Sigmoid colon (tissue), 7 donors: ENCODE measurements at places on chromosomes 13 and 19.

DNA sequence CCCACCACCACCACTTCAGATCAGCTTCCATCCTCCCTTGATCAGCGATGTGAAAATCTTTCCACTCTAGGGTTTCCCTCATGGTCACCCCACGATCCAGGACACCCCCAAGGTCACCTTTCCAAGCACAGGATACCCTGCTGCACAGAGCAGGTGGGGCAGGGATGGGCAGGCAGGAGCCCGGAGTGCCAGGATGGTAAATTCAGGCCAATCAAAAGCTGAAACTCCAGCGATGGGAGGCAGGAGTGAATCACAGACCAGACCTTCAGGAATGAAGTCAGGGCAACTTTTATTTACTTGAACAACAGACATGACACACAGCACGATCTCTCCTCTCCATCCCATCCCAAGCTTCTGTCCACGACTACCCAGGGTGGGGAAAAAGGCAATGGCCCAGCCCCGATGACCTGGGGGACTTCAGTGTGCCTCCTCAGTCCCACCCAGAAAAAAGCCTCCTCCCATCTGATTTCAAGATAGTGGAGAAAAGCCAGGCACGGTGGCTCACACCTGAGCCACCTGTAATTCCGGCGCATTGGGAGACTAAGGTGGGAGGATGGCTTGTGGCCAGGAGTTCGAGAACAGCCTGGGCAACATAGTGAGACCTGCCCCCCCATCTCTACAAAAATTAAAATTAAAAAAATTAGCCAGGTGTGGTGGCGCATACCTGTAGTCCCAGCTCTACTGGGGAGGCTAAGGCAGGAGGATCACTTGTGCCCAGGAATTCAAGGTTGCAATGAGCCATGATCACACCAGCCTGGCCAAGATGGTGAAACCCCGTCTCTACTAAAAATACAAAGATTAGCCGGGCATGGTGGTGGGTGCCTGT lies 39.2 kb downstream of the ZSWIM4 start:
- DNase-seq, result peak; percentile 61

DNA sequence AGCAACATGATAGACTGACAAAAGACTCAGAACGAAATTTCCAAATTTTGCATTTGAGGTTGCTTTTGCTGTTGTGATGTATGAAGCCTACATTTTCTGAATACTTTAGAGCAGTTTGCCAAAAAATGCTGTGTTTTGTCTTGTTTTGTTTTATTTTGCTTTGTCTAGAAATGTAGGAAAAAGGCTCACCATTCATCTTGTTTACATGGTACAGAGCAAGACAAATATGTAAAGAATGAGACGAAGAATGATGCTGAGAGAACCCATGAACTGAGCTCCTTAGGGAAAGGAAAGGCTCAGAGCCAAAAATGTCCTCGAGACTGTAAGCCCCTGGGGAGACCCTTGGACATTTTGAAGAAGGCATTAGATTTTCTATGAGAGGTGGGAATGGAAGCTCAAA lies 6.8 kb upstream of the SPART start:
- no peak for DNase-seq

DNA sequence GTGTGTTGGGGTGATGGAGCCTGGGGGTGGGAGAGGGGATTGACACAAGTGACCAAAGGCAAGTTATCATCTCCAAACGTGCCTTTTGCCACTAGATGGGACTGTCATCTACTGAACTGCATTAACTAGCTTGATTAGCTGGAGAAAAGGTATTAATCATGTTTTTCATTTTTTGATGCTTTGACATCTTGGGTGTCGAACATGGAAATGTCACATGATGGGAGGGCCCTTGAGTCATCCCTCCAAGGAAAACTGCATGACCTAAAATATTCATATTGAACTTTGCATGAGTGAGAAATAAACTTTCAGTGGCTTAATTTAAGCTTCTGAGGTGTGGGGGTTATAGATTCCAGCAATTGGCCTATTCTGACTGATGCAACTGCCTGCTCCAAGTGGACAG lies 73.3 kb downstream of the ALOX5AP start:
- DNase-seq, result peak; percentile 19

DNA sequence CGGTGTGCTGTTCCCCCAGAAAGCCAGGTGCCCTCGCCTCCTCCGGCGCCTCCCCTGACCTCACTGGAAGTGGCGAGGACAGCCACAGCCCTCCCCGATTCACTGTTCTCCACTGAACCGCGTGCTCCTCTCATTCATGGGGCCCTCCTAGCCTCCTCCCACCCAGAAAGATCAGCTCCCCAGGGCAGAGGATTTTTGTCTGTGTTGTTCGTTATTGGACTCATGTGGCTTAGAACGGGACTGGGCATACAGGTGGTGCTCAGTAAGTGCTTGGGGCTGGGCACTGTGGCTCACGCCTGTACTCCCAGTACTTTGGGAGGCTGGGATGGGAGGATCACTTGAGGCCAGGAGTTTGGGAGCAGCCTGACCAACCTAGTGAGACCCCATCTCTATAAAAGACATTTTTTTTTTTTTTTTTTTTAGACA lies 3.8 kb downstream of the PRTN3 start:
- no peak for DNase-seq

- no peak for DNase-seq
These were observed 36.3 kb downstream of the STOML3 start for GRCh38 chr13:38954291-38954690.

DNA sequence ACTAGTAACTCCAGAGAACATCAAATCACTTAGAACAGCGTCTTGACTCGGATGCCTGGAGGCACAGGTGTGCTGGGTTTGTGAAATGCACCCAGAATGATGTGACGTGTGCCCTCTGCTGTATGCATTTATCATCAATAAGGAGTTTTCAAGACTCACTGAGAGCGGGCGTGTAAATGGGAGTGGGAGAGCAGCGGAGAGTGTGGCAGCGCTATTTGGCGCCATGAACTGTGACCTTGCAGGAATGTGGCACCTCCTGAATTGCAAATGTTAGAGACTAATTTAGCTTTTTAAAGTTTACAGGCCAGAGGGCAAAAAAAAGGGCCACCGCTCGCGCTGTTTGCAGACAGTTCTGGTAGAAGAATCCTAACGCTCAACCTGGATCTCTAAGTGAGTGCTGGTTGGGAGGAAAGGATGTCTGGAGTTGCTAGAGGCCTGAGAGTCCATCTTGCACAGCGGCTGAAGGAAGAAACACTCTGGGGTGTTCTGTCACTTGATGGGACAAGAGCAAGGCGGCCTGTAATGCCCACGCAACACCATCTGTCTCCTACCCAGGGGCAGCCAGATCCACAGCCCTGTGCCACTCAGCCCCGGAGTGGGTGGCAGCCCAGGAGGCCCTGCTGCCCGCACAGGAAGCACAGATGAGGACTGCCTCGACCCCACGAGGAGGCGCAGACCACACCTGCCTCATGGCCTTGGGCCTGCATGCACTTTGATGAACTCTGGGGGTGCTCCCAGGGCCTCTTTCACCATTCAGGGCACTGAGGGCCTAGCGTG lies 19.7 kb downstream of the RANBP3 start:
- no peak for DNase-seq

DNA sequence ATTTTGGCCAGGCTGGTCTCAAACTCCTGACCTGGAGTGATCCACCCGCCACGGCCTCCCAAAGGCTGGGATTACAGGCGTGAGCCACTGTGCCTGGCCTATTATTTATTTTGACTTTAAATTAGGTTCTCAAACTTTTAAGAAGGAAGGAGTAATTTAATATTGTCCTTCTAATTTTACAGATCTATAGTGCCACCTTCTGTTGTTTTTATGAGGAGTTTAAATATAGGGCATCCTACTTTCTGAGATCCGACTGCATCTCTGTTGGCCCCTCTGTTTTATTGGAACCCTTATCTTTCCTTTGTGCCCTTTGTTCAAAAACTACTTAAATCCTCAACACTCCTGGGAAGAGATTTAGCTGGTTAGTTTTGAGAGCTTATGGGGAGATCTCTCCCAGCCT lies 25.4 kb upstream of the ZMYM5 start:
- no peak for DNase-seq

- no peak for DNase-seq
These were observed 24.2 kb upstream of the C1QTNF9B start for GRCh38 chr13:23921451-23921888.

DNA sequence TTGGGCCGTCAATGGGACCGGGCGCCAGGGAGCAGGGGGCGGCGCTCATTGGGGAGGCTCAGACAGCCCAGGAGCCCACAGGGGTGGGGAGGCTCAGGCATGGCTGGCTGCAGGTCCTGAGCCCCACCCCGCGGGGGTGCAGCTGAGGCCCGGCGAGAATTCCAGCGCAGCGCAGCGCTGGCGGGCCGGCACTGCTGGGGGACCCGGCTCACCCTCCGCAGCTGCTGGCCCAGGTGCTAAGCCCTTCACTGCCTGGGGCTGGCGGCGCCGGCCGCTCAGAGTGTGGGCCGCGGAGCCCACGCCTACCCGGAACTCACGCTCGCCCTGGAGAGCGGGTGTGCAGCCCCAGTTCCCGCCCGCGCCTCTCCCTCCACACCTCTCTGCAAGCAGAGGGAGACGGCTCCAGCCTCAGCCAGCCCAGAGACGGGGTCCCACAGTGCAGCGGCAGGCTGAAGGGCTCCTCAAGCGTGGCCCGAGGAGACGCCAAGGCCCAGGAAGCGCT lies 1227.4 kb downstream of the PCDH17 start:
- no peak for DNase-seq

DNA sequence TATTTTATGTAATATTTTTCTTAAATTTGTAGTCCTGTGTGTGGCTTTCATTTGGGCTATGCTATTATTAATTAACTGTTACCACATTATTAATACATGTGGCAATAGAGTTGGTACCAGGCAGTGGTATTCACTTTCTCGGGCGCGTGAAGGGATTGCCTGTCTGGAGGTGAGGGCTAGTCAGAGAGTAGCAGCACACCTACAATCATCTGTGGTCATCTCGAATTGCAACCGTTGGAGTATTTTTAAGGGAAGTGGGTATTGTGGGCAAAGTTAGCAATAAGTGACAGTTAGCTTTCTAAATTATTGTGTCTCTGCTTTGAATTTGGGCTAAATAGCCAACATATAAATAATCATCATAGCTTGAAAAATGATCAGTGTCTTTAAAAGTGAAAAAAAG lies 20.0 kb upstream of the GPR18 start:
- no peak for DNase-seq

GRCh38 chr13:91145571-91146205 lies 201.8 kb upstream of the MIR17HG start:
- no peak for DNase-seq
